GM12891 (cell line): ENCODE measurements at places on chromosomes 3 and 15.

DNA sequence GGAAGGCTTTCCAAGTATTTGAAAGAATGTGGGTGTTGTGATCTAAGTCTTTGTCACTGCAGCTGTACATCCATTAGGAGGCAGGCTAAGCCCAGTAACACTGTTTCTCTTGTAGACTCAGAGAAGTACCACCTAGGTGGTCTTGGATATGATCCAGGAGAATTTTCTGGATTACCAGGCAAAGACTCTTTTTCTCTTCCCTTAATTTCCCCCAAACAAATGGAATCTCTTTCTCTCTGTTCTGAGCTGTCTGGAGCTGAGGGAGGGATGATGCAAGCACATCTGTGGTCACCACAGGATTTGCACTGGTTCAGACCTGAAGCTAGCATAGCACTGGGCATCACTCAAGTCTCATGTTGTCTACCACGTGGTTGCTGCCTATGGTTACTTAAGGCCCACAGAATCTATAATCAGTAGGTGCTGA lies 227.6 kb downstream of the NECTIN3 start:
- no peak for DNase-seq

- no peak for DNase-seq
Observed at GRCh38 chr3:162884373-162884772, 1387.8 kb downstream of the OTOL1 start.

- DNase-seq: no peak
Observed at GRCh38 chr3:183898028-183898431, 13.3 kb upstream of the PARL start.

DNA sequence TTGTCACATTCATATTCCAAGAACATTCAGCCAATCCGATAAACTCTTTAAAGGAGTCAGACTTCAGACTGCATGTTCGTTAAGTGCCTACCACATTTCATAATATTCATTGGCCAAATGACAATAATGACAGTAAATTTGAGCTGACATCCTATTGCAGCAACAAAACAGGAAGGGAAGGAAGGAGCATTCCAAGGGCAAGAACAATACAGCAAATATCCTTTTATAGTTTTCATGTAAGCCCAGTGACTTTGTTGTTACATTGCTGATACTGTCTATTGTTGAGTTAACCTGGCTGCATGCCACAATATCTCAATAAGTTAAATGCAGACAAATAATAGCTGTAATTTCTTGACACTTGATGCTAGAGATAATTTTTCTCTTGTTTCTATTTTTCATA lies 16.4 kb upstream of the CBLB start:
- DNase-seq: no peak

GRCh38 chr3:166829896-166830295 lies 550.2 kb downstream of the ZBBX start:
- DNase-seq: no peak

- no peak for DNase-seq
Observed at GRCh38 chr3:37762698-37763097, 99.0 kb upstream of the CTDSPL start.

GRCh38 chr3:197468866-197469382 lies 86.8 kb downstream of the BDH1 start:
- no peak for DNase-seq
